RWPE2 (cell line): ENCODE measurements at places on chromosomes 12 and 14.

- DNase-seq = peak; percentile 66
Observed at GRCh38 chr14:74984236-74985027, 18.3 kb upstream of the EIF2B2 start.

DNA sequence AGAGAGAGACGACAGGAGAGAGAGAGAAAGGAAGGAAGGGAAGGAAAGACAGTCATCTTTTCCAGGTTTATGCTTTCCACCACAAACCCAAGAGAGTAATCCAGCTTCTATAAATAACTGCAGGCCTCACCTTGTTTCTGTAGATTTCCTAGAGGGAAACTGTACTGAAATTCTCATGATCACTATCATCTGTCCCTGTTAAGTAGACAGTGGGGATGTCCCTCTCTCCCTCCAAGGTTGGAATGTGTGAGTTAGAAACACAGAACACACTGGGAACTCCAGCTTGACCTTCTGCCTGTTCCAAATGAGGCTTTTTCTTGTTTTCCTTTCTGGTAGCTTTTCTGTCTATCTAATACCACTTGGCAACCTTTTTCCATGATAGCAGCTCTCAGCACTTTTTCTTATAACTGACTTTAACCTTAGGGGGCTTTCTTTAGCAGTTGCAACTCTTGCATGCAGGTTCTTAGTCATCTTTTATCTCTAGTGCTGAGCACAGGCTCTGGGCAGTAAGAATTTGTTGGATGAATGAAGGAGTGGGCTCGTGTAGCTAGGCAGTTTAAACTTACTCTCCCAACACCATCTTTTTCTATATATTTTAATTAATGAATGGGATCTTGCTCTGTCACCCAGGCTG lies 22.8 kb upstream of the FBXO33 start:
- DNase-seq = no peak

GRCh38 chr12:51687177-51687576 lies 96.1 kb downstream of the SCN8A start:
- DNase-seq = no peak

- DNase-seq = no peak
Observed at GRCh38 chr14:75522224-75522982, at the start of gene BATF. Gene BATF, plus strand, starts transcription at chr14:75522469. Its CDS starts 214 bp downstream, at chr14:75522683.

DNA sequence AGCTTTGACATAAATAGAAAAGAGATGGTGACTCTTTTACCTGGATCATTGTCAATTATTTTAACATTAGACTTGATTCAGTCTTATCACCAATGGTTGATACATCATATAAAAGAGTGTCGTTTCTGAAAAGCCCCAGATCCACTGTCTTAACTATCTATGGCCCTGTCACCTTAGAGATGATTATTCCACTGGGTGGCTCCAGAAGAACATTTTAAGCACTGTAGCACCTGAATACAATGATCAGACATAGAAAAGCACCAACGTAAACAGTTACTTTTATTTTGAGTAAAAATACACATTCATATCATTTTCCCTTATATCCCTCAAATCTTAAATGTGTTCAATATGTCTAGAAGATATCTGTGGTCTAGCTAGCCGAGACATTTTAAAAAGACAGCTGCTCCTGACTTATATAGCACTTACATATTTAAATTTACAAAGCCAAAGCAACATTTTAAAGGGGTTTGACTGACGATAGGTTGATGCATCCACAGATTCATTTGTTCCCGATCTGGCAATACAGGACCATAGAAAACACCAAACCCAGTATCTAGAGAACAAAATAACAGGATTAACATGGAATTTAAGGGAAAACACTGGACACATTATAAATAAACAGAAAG lies 32.9 kb downstream of the TSPAN8 start:
- no peak for DNase-seq

GRCh38 chr12:96472384-96472783 lies 17.0 kb upstream of the CFAP54 start:
- no peak for DNase-seq

DNA sequence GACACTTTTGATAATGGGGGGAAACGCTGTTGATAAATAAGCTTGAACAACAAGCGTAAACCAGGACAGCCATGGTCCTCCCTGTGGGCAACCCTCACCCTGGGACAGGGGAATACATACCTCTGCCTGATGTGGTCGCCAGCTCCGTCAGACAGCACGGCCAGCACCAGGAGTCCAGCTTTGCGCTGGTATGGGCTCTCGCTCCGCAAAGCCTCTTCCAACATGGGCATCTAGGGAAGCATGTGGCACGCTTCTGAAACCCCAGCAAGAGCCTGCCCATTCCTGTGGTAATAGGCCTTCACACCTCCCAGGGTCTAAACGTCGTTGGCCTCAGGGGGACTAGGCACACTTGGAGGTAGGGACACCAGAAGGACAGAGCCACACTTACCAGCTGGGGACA lies 2.9 kb downstream of the IPO4 start:
- no peak for DNase-seq

GRCh38 chr14:75496755-75497154 lies 25.5 kb upstream of the BATF start:
- DNase-seq = no peak

DNA sequence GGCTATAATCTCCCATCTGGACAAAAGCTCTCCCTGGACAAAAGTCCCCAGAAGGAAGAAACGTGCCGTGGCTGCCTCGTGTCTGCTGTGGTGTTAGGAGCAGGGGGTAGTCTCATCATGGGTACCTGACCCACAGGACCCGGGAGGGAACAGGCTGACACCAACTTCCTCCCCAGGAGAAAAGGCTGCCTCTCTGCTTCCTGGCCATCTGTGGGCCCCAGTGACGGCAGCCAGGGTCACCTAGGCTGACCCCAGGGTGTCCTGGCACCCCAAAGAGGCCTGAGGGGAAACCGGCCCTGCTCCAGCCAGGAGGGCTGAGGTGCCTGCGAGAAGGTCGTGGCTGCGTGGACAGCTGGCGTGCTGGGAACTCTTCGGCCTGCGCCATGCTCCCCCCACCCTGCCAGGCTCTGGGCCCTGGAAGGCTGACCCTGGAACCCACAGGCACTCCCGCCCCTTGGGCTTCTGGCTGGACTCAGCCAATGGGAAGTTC lies 133.9 kb downstream of the RFLNA start:
- no peak for DNase-seq

- DNase-seq = no peak
Observed at GRCh38 chr12:67535971-67536370, 112.6 kb upstream of the DYRK2 start.

DNA sequence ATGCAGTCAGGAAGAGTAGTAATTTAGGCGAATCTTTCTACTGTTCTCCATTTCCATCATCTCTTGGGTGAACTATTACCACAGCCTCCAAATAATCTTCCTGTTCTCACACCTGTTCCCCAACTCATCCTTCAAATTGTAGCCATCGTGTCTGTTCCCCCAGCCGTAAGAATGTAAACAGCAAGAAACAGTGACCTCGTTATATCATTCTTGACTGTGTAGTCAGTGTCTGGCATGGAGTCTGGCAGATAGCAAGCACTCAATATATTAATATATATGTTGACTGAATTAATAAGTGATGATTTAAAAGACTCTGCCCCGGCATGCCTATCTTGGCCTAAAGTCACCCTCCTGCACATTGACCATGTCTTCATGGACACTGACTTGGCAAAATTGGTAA lies 20.3 kb downstream of the PDE6H start:
- DNase-seq = no peak

DNA sequence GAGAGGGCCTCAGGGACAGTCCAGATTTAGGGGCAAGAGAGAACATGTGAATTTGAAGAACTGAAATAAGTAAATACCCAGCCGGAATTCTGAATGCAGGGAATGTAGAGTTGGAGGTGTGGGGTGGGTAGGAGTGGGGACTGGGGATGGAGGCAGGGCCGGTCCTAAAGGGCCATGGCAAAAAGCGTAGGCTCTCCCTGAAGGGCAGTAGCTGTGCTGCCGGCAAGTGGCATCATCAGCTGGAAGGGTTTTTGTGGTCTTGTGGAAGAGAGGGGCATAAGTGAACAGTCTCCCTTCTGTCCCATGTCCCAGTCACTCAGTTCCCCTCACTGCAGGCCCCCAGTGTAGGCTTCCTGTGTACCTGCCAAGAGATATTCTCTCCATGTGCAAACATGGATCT lies 104.6 kb downstream of the GCH1 start:
- DNase-seq = no peak

- no peak for DNase-seq
Observed at GRCh38 chr12:45324391-45324790, 108.5 kb downstream of the ANO6 start.

- no peak for DNase-seq
Observed at GRCh38 chr12:103924761-103925641, 5.2 kb upstream of the HSP90B1 start.
